Natural killer cell (primary cell): ENCODE measurements at places on chromosomes 13 and 19.

- no peak for DNase-seq
Observed at GRCh38 chr19:15583346-15583745, 31.7 kb upstream of the CYP4F8 start.

GRCh38 chr19:30137747-30138146, 195.7 kb downstream of the URI1 start:
- DNase-seq = no peak

DNA sequence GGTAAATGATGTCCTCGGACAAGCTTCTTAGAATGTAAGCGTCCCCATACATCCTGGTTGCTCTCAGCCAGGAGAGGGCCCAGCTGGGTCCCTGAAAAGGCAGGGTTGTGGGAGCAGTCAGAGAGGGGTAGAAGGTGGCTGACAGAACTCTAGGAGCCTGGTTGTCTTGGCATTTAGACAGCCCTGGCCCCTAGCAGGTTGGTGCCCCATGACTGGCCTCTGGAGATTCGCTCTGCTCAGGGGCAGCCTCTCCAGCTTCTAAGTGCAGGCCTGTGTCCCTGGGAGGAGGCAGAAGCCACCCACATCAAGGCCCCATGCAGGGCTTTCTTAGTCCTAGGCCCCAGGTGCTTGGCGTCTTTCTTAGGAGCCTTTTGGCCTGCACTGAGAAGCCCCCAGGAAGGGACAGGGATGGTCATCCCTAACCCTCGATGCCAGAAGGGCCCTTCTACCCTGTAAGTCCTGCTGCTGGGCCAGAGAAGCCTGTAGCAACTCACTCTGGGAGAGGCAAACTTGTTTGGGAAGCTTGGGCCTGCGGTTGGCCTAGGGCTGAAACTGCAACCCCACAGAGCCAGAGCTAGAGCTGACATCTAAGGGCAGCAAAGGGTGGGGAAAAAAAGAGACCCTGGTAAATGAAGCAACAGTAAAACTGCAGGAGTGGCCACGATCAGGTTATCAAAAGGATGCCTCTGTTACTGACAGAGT, 2.8 kb upstream of the CDX2 start:
- no peak for DNase-seq

- DNase-seq = no peak
Observed at GRCh38 chr13:73273745-73274144, 214.9 kb downstream of the KLF5 start.

DNA sequence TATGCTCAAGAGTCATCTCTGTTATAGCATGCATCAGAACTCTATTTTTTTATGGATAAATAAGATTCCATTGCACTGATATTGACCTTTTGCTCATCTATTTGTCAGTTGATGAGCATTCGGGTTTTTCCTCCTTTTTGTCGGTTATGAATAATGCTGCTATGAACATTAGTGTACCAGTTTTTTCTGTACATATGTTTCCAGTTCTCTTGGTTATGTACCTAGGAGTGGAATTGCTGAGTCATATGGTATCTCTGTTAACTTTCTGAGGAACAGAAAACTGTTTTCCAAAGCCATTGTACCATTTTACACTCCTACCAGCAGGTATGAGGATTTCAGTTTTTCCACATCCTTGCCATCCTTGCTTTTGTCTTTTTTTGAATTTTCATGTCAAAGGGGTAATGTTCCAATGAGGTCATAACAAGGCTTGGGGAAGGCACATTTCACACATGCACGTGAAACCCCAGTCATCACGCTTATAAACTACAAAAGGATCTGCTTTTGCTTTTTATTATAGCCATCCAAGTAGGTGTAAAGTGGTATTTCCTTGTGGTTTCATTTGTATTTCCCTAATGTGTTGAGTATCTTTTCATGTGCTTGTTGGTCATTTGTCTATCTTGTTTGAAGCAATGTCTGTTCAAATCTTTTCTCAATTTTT, 14.6 kb downstream of the KBTBD7 start:
- no peak for DNase-seq

- DNase-seq = peak; percentile 50
Observed at GRCh38 chr19:2097203-2097885, 629 bp downstream of the IZUMO4 start.

GRCh38 chr13:31377946-31378345, 178.2 kb downstream of the B3GLCT start:
- no peak for DNase-seq

DNA sequence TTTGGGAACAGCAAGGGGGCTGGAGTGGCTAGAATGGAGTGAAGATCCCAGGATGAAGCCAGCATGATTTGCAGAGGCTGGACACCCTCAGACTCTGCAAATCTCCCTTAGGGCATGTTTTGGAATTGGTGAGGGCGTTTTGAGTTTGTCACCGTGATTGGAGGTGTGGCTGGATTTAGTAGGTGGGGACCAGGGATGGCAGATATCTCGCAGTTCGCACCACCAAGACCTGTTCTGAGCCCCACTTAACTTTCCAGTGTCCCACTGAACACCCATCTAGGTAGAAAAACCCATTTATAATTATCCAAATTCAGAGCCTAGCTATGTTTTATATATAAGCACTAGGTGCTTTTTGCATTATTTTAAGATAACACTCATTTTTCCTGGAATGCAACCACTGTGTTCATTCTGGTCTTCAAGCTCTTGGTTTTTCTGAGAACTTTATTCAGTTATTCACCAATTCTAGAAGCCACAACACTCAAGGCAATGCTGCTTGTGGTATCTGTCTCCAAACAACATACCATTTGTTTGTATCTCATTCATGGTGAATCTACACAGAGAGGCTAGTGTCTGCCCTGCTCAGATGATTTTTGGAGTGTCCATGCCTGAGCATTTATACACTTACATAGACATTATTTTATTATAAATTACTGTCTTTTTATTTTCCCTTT, 3.0 kb upstream of the NANOS2 start:
- no peak for DNase-seq

GRCh38 chr19:28934631-28935030, 278.3 kb downstream of the UQCRFS1 start:
- no peak for DNase-seq

GRCh38 chr13:20988033-20988908, 73.1 kb downstream of the LATS2 start:
- DNase-seq = no peak

DNA sequence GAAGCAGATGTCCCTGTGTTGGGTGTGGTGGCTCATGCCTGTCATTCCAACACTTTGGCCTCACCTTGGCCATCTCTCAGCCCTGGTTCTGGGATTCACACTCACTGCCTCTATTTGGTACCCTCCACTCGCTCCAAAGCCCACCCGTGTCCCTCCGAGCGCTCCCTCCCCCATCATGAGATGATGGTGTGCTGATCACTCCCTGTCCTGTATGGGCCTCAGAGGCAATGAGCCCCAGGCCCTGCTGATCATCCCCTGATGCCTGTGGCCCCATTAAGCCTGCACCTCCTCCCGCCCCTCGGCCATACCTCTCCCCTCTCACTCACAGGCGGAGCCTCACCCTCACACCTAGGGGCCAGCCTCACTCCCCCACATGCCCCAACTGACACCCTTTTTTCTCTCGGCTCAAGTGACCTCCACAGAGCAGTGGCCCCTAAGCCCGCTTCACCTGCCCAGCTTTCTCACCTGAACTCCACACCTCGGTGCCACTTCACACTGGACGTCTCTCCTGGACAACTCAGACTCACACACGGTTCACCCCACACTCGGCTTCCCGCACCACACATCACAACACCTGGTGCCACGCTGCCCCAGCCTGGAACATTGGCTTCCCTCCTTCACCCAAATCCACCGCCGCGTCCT, 114.5 kb downstream of the STK24 start:
- DNase-seq = no peak

GRCh38 chr13:95296326-95296925, 4.8 kb downstream of the ABCC4 start:
- DNase-seq = no peak

DNA sequence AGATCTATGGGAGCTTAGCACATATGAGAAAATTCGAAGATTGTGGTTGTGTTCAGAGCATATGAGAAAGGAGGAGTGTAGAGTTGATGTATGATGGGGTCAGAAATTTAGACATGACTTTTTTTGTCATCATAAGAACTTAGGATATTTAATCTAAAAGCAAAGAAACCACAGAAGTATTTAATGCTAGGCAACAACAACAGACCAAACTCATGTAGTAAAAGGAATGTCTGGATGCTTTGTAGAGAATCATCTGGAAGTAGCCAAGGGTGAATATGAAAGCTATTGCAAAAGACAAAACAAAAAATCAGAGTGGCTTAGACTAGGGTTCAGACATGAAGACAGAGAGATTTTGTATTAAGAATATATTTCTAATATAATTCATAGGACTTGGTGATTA, 190.3 kb downstream of the SLITRK1 start:
- no peak for DNase-seq

GRCh38 chr19:48680436-48681126, 7.8 kb upstream of the NTN5 start:
- DNase-seq = no peak

DNA sequence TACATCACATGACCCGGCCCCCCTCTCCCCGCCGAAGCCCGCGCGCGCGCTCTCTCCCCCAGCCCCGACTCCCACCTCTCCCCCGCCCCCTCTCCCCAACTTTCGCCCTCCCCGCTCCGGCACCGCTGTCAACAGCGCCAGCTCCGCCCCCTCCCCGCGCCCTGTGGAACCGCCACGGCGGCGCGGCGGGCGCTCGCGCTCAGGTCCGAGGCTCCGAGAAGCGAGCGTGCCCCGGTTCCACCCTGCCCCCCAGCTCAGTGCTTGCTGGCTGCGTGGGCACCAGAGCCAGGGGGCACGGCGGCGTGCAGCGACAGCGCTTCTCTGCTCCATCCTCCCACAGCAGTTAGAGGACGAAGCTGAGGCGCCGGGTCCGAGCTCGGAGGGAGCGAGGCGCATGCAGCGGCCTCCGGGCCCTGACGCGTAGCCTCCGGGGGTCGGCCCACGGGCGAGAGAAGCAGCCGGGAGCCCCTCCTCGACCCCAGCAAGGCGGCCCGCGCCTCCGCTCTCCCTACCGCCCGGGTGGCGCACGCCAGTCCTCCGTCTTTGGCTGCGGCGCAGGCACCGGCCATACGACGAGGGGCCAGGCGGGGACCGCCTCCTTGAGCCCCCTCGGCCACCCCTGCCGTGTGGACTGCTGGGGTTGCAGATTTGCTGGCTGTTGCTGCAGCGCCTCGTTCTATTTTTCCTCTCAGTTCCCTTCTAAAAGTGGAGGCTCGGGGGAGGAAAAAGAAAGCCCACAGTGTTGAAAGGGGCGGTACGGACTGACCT, 109.5 kb downstream of the KCNRG start:
- DNase-seq = peak; percentile 93

- DNase-seq = no peak
Observed at GRCh38 chr13:41122838-41123237, 9.8 kb downstream of the KBTBD6 start.

DNA sequence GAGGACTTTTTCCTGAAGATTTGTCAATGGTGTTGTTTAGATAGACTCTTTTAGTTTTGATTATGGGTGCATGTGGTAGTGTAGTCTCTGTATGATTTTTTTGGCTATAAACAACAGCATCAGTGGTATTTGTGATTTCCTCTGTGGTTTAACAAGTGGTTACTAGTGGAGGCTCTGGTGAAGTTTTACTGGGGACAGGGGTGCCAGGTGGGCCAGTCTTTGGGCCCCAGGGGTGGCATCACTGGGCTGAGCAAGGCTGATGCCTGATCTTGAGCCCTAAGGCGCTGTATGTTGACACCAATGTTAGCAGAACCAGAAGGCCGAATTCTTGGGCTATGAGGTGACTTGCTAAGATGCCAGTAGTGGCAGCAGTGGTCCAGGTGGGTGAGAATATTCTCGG, 811.4 kb downstream of the DACH1 start:
- DNase-seq = no peak

GRCh38 chr13:42384265-42384664, 112.3 kb downstream of the AKAP11 start:
- no peak for DNase-seq
